ENCODE measurements at places on chromosomes 13 and 19. TPM values are rescaled to one million over a fixed set of nuclear protein-coding genes. Genes with fewer than 3 reads are reported as not detected.

DNA sequence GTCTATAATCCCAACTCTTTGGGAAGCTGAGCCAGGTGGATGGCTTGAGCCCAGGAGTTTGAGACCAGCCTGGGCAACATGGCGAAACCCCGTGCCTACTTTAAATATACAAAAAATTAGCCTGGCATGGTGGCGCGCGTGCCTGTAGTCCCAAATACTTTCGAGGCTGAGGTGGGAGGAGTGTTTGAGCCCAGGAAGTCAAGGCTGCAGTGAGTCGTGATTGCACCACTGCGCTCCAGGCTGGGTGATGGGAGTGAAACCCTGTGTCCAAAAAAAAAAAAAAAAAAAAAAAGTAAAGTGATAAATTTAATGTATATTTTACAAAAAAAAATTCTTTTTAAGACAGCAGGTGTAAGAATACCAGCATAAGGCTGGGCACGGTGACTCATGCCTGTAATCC, 17.6 kb downstream of the TMEM38A start:
- H3K27me3 ChIP-seq, result no peaks in the 10 kb centered on the region
- H3K36me3 ChIP-seq, result peaks cover 5% of the 10 kb centered on the region
- DNase-seq, result no peak
- H3K4me1 ChIP-seq, result no peaks in the 10 kb centered on the region

DNA sequence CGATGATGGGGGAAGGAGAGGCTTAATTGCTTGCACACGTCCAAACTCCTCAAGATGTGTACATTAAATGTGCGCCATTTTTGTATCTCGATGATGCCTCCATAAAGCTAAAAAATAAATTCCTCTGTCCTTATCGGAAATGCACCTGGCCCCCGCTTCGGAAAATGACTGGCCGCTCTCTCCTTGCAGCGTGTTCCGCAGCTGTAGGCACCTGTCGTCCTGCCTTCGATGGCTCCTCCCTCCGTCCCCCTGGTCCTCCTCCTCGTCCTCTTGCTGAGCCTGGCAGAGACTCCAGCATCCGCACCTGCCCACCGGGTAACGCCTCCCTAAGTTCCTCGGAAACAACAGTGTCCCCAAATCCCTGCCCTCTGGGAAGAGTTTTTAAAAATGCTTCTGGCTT, 1.1 kb downstream of the GALP start:
- H3K4me3 ChIP-seq, result no peak overlapping the region
- no peaks in the 10 kb centered on the region for H3K4me1 ChIP-seq
- H3K36me3 ChIP-seq, result no peaks in the 10 kb centered on the region
- no peak for DNase-seq
- H3K27me3 ChIP-seq, result no peaks in the 10 kb centered on the region
- H3K27ac ChIP-seq, result no peak overlapping the region

DNA sequence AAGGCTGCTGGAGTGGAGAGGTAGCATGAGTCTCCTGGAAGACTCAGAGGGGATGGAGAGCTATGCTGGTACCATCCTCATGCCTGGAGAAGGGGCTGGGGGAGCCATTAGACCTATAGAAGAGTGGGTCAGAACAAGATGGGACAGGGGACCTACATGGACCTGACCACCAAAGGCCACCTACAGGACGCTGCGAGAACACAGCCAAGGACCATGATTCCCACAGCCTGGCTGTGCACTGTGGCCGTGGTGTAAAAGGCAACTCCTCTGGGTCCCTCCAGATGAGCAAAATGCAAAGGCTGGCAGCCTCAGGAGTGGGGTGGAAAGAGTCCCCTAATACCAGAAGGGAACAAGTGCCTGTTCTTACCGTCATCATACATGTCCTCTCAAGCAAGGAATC, 216.2 kb downstream of the SLC7A1 start:
- no peak for DNase-seq
- no peaks in the 10 kb centered on the region for H3K27me3 ChIP-seq
- no peak overlapping the region for H3K27ac ChIP-seq
- H3K4me3 ChIP-seq, result no peak overlapping the region
- no peaks in the 10 kb centered on the region for H3K36me3 ChIP-seq
- H3K4me1 ChIP-seq, result peaks cover 22% of the 10 kb centered on the region

- H3K4me3 ChIP-seq, result no peak overlapping the region
- H3K4me1 ChIP-seq, result no peaks in the 10 kb centered on the region
- peaks cover 22% of the 10 kb centered on the region for H3K36me3 ChIP-seq
- no peak for DNase-seq
Measured at GRCh38 chr19:17570791-17571190, 15.3 kb downstream of the COLGALT1 start.

TIMM50 gene
- 80.4 TPM for total RNA-seq
